ENCODE measurements at places on chromosomes 16 and 17. TPM values are rescaled to one million over a fixed set of nuclear protein-coding genes. Genes with fewer than 3 reads are reported as not detected.

The TPSB2 gene
- not detected for total RNA-seq

The NOG gene
- total RNA-seq, result 0.94 TPM

The USH1G gene
- total RNA-seq, result 0.09 TPM

The TMC8 gene
- total RNA-seq, result 0.22 TPM

The APRT gene
- total RNA-seq, result 405 TPM

The HSD17B1 gene
- total RNA-seq, result 1.6 TPM

The ARL5C gene
- not detected for total RNA-seq

The ALOX12 gene
- total RNA-seq, result not detected

The OR1F1 gene
- 0.31 TPM for total RNA-seq

The CLEC18C gene
- total RNA-seq, result 0.08 TPM

The AIPL1 gene
- total RNA-seq, result not detected

The SLC5A10 gene
- 0.21 TPM for total RNA-seq

The C17orf107 gene
- total RNA-seq, result 0.24 TPM

The CLUH gene
- total RNA-seq, result 99.7 TPM

The TBX2 gene
- 5.5 TPM for total RNA-seq

The PHKG2 gene
- total RNA-seq, result 25.2 TPM

The RUNDC3A gene
- 0.81 TPM for total RNA-seq

The KCNG4 gene
- total RNA-seq, result not detected

The HCRT gene
- not detected for total RNA-seq

The CARHSP1 gene
- 147 TPM for total RNA-seq

The CKLF gene
- total RNA-seq, result 64.0 TPM
